ENCODE measurements at places on chromosomes 13 and 19.

GRCh38 chr19:3504735-3505134, 1.4 kb upstream of the FZR1 start:
- no peak for DNase-seq

DNA sequence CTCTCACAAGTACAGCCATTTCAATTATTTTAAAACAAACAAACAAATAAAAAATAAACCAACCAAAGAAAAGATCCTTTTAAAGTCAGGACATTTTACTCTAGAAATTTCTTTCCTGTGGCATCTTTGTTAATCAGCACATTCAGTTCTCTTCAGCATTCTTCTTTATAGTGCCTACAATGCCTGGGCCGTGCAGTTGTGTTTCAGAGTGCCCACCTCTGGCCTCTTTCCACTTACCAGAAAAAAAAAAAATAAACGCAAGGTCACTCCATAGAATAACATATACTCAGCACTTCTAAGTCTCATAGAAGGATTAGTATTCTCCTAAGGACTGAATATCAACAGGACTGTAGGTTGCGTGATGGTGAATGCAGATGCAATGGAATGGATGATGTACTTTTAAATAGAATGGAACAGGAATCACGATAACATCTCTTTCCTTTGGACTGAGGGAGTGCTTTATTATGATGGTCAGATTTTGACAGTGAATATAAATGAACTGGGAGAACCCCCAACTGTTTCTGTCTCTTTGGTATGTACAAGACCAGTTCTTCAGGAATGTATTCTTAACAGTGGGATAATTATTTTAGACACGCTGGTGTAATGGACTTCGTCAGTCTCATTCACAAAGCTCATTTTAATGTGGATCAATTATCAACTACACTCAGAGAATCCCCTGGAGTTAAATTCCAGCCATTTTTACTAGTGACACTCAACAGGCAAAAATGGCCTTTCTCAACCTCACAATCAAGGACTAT, 125.0 kb upstream of the NBEA start:
- DNase-seq, result no peak

- no peak for DNase-seq
Observed at GRCh38 chr13:44068169-44068568, 188.5 kb downstream of the LACC1 start.

GRCh38 chr19:4523306-4524110, 5.2 kb upstream of the PLIN4 start:
- DNase-seq, result peak; percentile 70

GRCh38 chr19:55554302-55554701, 9.0 kb upstream of the SBK3 start:
- no peak for DNase-seq

GRCh38 chr13:59374691-59375090, 789.0 kb downstream of the DIAPH3 start:
- DNase-seq, result no peak

- DNase-seq, result no peak
Observed at GRCh38 chr19:2846180-2846894, 5.1 kb downstream of the ZNF555 start.

DNA sequence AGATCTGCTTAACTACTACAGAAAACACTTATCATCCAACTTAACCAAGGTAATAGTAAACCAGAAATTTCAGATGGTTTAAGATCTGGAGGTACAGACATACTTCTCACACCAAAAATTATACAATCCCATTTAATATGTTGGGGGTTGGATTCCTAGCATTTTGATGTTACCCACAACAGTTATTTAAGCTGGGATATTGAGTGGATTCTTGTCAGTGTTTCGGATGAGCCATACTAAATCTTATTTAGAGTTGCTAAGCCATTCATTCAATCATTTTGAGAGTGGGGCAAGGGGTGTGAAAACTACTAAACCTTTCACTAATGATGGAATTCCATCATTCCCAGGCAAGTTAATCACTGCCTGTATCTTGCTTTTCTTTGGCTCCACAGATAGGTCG, 40.6 kb downstream of the KATNAL1 start:
- no peak for DNase-seq

DNA sequence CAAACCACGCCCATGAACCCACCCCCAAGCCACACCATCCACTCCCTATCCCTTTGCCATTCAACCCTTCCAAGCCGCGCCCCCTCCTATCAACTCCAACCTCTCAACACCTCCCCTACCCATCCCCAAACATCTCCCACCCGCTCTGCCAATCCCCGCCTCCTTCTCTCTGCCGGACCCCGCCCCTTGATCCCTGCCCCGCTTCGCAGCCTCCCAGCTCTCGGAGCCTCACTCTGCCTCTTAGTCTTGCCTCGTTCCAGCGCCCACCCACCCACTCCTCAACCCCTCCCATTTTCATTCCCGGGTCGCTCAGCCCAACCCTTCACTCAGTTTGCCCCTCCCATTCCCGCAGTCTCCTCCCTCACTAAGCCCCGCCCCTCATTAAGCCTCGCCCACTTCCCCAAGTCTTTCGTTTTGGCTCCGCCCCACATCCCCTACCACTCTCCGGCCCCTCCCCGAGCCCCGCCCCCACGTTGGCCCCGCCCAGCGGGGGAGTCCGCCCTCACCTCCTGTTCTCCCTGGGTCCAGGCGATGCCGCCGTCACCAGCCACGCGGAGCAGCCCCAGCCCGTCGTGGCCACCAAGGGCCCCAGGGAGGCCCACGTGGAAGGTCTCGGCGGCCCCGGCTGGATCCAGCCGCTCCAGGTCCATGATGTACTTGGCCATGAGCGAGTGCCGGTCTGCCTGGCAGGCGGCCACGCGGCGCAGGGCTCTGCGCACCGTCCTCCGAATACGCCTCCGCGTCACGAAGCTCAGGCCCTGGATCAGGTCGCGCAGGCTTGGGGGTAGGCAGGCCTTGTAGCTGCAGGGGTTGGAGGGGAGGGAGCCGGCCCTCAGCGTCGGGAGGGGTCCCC, 5.7 kb downstream of the JAK3 start:
- peak; percentile 100 for DNase-seq

GRCh38 chr13:112074139-112074865, 7.4 kb downstream of the SOX1 start:
- DNase-seq, result no peak

DNA sequence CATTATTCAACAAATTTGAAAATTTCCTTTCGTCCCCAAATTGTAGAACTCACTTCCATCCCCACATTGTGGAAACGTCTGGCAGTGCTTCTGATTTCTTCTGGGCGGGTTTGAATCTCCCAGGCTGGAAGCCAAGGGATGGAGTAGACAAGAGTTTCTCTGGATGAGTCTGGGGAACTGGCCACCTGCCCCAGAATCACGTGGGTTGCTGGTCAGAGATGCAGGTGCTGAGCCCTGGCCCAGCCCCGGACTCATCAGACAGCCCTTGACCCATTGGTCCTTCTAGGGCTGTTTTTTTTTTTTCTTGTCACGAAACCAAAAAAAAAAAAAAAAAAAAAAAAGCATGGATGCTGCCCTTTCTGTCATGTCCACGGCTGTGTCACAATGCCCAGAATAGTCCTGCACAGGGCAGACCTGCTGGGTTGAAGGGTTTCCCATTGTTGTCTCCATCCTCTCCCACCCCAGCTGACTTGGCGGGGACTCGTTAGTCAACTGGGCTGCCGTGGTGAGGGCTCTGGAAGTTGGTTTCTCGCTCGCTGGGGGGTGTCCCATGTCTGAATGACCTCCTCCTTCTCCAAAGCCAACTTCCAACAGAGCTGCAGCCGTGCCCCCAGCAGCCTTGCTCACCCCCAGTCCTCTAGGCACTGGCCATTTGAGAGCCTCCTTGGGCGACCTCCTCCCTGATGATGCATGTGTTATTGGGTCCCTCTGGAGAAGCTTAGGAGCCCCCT, 12.8 kb downstream of the CHST8 start:
- DNase-seq, result no peak

- no peak for DNase-seq
Observed at GRCh38 chr13:50319635-50320255, 304.5 kb downstream of the KCNRG start.

- DNase-seq, result no peak
Observed at GRCh38 chr19:56953470-56953869, 112.9 kb upstream of the PEG3 start.

- no peak for DNase-seq
Observed at GRCh38 chr13:38542601-38543000, 144.3 kb upstream of the FREM2 start.

- DNase-seq, result no peak
Observed at GRCh38 chr13:41053384-41053826, 7.9 kb upstream of the WBP4 start.

DNA sequence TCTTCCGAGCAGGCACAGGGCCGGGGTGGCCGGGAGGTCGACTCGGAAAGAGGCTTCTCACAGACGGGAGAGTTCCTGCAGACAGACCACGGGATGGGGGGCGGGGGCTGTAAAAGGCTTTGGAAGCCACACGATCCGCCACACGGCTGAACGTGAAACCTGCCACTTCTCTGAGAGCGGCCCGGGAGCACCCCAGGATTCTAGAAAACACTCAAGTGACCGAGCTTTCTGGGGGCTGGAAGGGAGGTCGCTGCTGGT, 15.6 kb upstream of the SLC39A3 start:
- DNase-seq, result no peak

DNA sequence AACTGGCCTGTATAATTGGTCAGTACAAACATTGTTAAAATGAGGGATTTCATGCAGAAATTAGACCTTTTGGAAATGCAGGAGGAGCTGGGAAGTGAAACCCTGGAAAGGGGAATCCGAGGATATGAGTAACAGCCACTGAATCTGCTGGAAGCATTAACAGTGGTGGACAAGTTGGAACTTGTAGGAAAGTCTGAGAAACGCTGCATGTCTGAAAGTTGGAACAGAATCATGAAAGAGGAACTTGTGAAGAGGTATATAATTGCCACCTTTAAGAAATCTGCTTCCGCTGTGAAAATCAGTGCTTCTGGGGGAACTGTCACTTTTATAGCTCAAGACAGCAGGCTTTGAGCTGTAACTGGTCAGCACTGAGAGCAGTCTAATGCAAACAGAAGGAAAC, 716.5 kb upstream of the PRR20A start:
- DNase-seq, result no peak

DNA sequence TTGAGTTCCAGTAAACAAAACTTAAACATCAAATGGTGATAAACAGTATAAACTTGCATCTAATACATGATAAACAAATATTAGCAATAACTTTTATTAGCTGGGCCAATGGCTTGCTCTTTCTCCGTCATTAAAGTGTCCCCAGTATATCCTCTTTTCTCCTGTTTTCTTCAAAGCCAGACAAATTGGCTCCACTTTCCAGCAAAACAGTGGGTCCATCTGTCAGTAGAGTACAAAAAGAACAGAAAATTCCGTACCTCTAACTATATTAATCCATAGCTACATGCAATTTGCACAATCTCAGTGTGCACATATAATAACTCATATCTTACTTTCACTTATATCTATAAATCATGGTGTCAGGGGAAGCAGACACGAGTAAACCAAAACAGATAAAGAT, 678.0 kb upstream of the SPRY2 start:
- DNase-seq, result no peak

DNA sequence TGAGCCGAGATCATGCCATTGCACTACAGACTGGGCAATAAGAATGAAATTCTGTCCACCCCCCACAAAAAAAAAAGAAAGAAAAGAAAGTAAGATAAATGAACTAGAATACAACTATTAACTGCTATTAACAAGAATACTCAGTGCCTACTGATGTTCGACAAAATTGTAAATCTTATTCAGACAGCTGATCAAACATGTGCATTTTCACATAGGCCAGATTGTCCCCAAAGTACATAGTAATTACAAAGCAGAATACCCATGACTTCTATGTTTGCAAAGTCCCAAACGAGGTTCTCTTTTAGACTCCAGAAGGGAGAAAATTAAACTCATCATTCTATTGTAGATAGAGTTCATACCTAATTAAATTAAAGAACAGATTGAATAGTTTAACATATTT, 113.4 kb downstream of the UFM1 start:
- no peak for DNase-seq

DNA sequence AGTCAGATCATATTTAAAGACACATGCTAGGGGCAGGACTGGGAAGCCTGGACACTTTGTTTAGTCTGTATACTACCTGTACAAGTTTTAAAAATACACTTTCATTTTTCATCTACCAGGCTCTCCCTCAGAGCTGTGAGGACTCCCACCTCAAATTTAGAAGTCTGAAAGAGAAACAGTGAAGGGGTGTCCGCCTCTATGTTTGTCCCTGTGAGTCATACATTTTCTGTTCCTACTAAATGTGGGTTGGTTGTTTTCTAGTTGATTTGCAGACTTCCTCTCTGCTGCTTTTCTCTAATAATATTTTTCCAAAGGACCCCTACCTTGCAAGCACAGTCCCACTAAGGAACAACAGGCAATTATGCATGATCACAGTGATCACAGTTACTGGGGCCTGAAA, 110.5 kb downstream of the ENOX1 start:
- no peak for DNase-seq

DNA sequence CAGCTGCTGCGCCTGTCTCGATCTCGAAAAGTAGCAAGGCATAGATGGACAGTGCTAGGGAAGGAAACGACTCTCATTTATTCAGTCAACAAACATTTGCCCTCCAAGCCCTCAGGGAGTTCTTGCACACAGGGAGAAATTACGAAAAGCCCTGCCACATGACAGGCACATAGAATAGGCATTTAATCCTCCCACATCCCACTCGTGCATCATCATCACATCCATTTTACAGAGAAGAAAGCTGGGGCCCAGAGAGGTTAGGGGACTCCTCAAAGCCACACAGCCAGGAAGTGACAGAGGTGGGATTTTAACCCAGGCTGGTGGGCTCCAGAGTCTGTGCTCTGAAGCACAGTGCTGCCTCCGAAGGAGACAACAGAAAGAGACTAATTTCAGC, 11.6 kb downstream of the TMEM221 start:
- no peak for DNase-seq

DNA sequence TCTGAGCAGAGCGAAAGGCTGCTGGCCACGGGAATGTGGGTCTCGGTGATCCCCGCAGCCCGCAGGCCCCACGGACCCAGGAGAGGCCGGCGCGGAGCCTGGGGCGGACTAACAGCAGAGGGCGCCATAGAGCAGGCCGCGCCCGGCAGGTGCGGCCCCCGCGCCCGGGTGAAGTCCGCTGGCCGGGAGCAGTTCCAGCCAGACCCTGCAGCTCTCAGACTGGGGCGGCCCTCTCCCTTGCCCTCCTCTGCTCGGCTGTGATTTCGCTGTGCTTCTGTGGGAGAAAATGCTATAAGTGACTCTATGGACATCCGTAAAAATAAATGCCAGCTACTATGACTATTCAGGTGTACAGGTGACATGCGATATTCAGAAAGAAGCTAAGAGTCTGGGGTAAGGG, 37.7 kb downstream of the GSX1 start:
- peak; percentile 59 for DNase-seq

DNA sequence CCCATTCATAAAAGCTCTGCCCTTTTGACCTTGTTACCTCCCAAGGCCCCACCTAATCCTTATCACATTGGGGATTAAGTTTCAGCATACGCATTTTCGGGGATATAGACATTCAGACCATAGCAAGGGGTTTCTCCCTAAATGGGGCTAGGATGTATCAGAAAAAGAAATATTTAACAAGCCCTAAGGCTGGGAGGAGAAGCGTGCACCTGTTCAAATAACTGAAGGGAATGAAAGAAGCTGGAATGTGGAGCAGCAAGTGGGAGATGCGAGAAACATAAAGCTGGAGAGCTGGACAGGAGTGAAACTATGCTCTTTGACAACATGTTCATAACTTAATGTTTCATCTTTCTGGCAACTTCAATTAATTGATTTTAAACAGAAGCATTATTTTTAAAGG, 811.8 kb upstream of the GPC6 start:
- no peak for DNase-seq

All from D721Med (cell line).